ENCODE measurements at places on chromosomes 1 and 21. TPM values are rescaled to one million over a fixed set of nuclear protein-coding genes. Genes with fewer than 3 reads are reported as not detected.

The RGS7 gene
- under 0.01 TPM for total RNA-seq

The GSTM5 gene
- 13.4 TPM for total RNA-seq

The ETV3L gene
- not detected for total RNA-seq

The PLPPR4 gene
- total RNA-seq = 0.17 TPM

The TGFB2 gene
- 14.3 TPM for total RNA-seq

The XKR8 gene
- 3.4 TPM for total RNA-seq

The SPRR2F gene
- not detected for total RNA-seq

The KRTAP7-1 gene
- total RNA-seq = not detected

The PTPRU gene
- 15.8 TPM for total RNA-seq

The CIART gene
- total RNA-seq = 4.9 TPM

The SPOCD1 gene
- total RNA-seq = 17.4 TPM

The LCE1A gene
- not detected for total RNA-seq

The ST6GALNAC5 gene
- total RNA-seq = under 0.01 TPM

The VAV3 gene
- total RNA-seq = not detected

The PYGO2 gene
- total RNA-seq = 10.6 TPM

The ADORA3 gene
- 0.16 TPM for total RNA-seq

The RIPK4 gene
- not detected for total RNA-seq

The C1orf141 gene
- total RNA-seq = not detected

The SYT14 gene
- 3.6 TPM for total RNA-seq

The CA6 gene
- total RNA-seq = not detected

The TMEM52 gene
- 0.32 TPM for total RNA-seq

The HFM1 gene
- 0.43 TPM for total RNA-seq

The XCL2 gene
- not detected for total RNA-seq

The DNAJC16 gene
- 7.9 TPM for total RNA-seq

All from bronchial smooth muscle cell (primary cell).